ENCODE measurements at places on chromosomes 5 and 9. TPM values are rescaled to one million over a fixed set of nuclear protein-coding genes. Genes with fewer than 3 reads are reported as not detected.

DNA sequence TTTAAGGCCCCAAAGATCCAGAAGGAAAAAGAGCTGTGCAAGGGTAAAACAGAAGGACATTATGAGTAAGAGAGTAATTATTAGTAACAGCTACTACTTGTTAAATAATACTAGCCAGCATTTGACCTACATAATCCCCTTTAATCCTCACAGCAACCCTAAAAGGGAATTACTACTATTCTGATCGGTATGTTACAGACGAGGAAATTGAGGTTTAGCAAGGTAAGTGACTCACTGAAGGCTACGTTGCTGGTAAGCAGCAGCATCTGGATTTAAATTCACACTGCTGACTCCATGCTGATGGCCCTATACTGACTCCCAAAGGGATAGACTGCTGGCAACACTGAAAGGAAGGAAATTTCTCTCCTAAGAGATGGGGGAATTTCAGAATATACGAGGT is 3.7 kb upstream of the FSD1L start:
- H3K27me3 ChIP-seq: no peaks in the 10 kb centered on the region
- no peak for DNase-seq
- H3K27ac ChIP-seq: no peak overlapping the region
- H3K4me1 ChIP-seq: peaks cover 7% of the 10 kb centered on the region

DNA sequence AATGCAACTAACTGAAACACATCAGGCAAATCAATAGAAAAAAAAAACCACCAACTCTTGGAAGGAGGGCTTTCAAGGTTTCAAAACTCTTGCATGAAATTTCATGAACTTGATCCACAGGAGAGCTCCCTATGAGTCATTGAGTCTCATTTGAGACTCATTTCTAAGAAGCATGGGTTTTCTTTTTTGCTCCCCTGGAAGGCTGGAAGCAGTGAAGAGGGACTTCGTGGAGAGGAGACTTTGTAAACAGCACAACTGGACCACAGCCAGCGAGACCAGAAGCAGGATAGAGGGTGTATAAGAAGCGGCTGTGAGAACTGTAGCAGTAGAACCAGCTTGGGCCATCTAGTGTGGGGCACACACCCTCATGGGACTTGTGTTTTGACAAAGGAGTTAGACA is 41.2 kb upstream of the RAPGEF1 start:
- H3K4me1 ChIP-seq: no peaks in the 10 kb centered on the region
- H3K36me3 ChIP-seq: no peaks in the 10 kb centered on the region
- peaks cover 22% of the 10 kb centered on the region for H3K27me3 ChIP-seq
- no peak overlapping the region for H3K4me3 ChIP-seq

GRCh38 chr5:58760222-58760621 is 177.3 kb downstream of the RAB3C start:
- H3K4me3 ChIP-seq: peak overlapping the region; percentile 10
- H3K27ac ChIP-seq: no peak overlapping the region
- no peaks in the 10 kb centered on the region for H3K27me3 ChIP-seq
- DNase-seq: no peak

- no peak overlapping the region for H3K4me3 ChIP-seq
- H3K27ac ChIP-seq: no peak overlapping the region
- peaks cover 22% of the 10 kb centered on the region for H3K4me1 ChIP-seq
- no peaks in the 10 kb centered on the region for H3K36me3 ChIP-seq
- H3K27me3 ChIP-seq: no peaks in the 10 kb centered on the region
Observed at GRCh38 chr5:134507452-134507851, 18.0 kb upstream of the JADE2 start.

- H3K4me3 ChIP-seq: no peak overlapping the region
- DNase-seq: no peak
- H3K27me3 ChIP-seq: no peaks in the 10 kb centered on the region
- H3K4me1 ChIP-seq: no peaks in the 10 kb centered on the region
Observed at GRCh38 chr9:131146186-131146585, 20.8 kb downstream of the NUP214 start.

DNA sequence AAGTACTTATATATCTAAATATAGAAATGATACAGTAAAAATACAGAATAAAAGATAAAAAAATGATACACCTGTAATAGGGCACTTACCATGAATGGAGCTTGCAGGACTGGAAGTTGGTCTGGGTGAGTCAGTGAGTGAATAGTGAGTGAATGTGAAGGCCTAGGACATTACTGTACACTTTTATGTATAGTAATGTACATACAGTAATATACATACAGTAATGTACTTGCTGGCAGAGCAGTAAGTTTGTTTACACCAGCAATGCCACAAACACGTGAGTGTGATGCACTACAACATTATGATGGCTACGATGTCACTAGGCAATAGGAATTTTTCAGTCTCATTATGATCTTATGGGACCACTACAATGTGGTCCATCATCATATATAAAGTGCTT is 34.2 kb downstream of the SUSD1 start:
- H3K27me3 ChIP-seq: no peaks in the 10 kb centered on the region
- no peaks in the 10 kb centered on the region for H3K36me3 ChIP-seq
- no peak overlapping the region for H3K4me3 ChIP-seq

- H3K36me3 ChIP-seq: no peaks in the 10 kb centered on the region
- DNase-seq: no peak
- no peak overlapping the region for H3K27ac ChIP-seq
- no peak overlapping the region for H3K4me3 ChIP-seq
- H3K27me3 ChIP-seq: no peaks in the 10 kb centered on the region
- H3K4me1 ChIP-seq: no peaks in the 10 kb centered on the region
Observed at GRCh38 chr5:39195198-39195826, 24.1 kb downstream of the FYB1 start.

DNA sequence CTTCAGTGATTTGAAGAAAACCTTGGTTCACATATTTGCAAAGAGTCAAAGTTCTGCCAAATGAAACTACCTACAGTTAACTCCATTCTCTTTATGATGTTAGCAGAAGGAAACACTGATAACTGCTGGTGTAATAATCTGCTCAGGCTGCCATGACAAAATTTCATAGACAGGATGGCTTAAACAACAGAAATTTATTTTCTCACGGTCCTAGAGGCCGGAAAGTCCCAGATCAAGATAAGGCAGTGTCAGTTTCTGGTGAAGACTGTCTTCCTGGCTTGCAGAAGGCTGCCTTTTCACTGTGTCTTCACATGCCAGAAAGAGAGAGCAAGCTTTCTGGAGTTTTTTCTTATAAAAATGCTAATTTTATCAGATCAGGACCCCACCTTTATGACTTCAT is 102.4 kb upstream of the PARP8 start:
- H3K4me1 ChIP-seq: no peaks in the 10 kb centered on the region
- no peak overlapping the region for H3K4me3 ChIP-seq
- no peak overlapping the region for H3K27ac ChIP-seq
- no peaks in the 10 kb centered on the region for H3K27me3 ChIP-seq
- H3K36me3 ChIP-seq: no peaks in the 10 kb centered on the region

DNA sequence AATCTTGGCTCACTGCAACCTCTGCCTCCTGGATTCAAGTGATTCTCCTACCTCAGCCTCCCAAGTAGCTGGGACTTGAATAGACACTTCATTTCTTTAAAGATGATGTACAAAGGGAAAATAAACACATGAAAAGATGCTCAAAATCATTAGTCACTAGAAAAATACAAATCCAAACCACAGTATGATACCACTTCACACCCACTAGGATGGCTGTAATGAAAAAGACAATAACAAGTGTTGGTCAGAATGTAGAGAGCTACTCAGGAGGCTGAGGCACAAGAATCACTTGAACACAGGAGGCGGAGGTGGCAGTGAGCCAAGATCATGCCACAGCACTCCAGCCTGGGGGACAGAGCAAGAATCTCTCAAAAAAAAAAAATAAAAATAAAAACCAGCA is 13.0 kb downstream of the F2RL2 start:
- H3K36me3 ChIP-seq: no peaks in the 10 kb centered on the region
- H3K27me3 ChIP-seq: no peaks in the 10 kb centered on the region
- H3K4me3 ChIP-seq: no peak overlapping the region
- H3K27ac ChIP-seq: no peak overlapping the region
- DNase-seq: no peak

DNA sequence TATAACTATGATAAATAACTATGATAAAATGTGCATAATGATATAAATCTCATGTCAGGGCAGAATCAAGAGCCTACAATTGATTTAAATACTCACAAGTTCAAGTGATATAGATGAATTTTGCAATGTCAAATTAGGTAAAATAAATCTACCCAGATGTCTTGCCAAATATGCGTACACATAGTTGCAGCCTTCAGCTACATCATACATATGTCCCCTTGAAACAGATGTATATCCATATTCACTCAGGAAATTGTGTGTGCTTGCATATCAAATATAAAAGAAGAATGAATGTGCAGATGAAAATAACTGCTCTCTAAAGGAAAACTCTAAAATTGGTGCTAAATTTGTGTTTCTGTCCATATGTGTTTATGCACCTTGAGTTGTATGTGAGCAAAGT is 130.7 kb downstream of the CDH12 start:
- no peaks in the 10 kb centered on the region for H3K36me3 ChIP-seq
- no peaks in the 10 kb centered on the region for H3K27me3 ChIP-seq
- no peak overlapping the region for H3K27ac ChIP-seq
- no peaks in the 10 kb centered on the region for H3K4me1 ChIP-seq

GRCh38 chr9:81292056-81292805 is 397.1 kb downstream of the TLE1 start:
- no peaks in the 10 kb centered on the region for H3K4me1 ChIP-seq
- no peak overlapping the region for H3K27ac ChIP-seq
- no peaks in the 10 kb centered on the region for H3K36me3 ChIP-seq
- H3K4me3 ChIP-seq: no peak overlapping the region
- no peaks in the 10 kb centered on the region for H3K27me3 ChIP-seq
- DNase-seq: no peak

DNA sequence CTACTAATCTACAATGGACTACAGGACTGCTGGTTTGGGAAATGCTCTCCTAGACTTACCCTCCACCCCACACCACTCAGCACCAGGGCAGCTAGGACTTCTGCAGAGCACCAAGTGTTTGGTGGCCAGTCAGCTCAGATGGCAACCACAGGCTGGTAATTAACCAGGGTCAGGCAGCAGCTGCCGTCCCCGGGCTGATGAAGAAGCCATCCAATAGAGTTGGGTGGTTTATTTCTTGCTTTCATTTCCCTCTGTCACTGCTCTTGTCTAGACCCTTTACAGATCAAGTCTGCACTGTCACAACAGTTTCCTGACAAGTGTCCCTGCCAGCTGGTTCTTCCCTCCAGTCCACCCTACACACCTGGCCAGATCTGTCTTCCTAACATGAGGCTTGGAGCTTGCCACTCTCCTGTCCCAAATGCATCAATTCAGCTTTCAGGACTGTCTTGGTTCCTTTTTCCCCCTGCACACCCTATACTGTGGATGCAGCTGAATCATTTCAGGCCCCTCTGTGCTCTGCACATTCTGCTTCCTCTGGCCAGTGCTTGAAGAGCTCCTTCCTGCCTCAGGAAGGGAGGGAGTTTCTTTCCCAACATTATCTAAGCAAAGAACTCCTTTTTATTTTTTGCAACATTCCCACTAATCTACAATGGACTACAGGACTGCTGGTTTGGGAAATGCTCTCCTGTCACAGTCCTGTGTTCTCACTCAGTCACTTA is 30.2 kb upstream of the HSPA9 start:
- H3K4me1 ChIP-seq: peaks cover 14% of the 10 kb centered on the region
- H3K27ac ChIP-seq: no peak overlapping the region
- H3K36me3 ChIP-seq: no peaks in the 10 kb centered on the region

GRCh38 chr9:37745970-37746369 is 7.6 kb upstream of the TRMT10B start:
- H3K4me1 ChIP-seq: no peaks in the 10 kb centered on the region
- DNase-seq: no peak
- no peaks in the 10 kb centered on the region for H3K36me3 ChIP-seq
- H3K27ac ChIP-seq: no peak overlapping the region
- no peak overlapping the region for H3K4me3 ChIP-seq
- no peaks in the 10 kb centered on the region for H3K27me3 ChIP-seq

DNA sequence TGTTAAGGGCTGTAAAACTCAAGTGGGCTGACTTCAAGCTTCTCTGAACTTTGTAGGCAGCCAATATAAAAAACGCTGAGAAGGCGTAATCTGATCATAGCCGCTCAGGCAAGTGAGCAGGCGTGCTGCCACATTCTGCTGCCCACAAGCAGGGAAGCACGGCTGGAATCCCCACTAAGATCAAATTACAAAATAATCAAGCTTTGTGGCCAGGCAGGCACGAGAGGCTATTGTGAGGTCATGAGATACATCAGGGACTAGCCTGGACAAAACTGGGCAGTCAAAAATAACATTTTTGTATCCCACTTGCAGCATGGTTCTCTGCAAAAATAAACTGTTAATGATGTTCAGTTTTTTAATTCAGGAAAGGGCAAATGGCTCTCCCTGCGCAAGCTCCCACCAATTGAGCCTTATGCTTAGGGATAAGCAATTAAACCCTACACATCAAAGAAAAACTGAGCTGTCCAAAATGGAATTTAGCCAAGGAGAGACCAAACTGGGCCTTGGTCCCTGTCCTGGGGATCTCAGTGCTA is 64.0 kb downstream of the POU5F2 start:
- peaks cover 21% of the 10 kb centered on the region for H3K4me1 ChIP-seq
- no peak overlapping the region for H3K4me3 ChIP-seq
- no peaks in the 10 kb centered on the region for H3K36me3 ChIP-seq
- DNase-seq: no peak

DNA sequence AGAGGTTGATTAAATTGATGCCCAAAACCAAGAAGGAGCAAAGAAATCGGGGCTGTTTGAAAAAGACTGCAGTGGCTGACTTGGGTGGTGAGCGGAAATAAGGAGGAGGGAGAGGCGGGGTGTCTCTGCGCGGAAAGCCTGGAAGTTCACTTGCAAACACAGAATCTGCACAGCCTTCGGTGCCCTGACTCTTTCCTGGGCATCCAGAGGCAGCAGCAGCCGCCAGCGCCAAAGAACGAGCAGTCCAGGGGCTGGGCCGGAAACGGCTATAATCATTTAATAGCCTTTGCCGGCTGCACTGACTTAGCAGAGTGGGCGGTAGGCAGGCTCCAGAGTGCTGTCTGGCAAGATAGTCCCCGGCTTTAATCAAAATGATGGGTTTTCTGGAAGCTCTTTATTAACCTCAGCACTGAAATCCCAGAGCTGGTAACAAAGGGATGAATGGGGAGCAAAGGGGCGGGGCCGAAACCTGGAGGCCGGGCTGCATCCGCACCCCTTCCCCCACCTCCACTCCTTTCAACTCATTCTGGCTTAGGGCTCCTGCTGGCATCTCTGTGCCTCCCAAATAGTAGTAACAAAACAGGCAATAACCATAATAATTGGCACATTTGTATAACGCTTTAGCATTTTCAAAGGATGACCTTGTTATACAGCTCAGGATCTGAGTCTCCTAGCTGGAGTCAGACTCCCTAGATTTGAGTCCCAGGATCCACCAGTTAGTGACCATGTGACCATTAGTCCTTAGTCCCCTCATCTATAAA is 35.7 kb downstream of the PCDHAC2 start:
- peaks cover 14% of the 10 kb centered on the region for H3K27me3 ChIP-seq
- H3K36me3 ChIP-seq: no peaks in the 10 kb centered on the region
- H3K4me3 ChIP-seq: peak overlapping the region; percentile 27
- DNase-seq: no peak
- no peaks in the 10 kb centered on the region for H3K4me1 ChIP-seq

- DNase-seq: no peak
- no peak overlapping the region for H3K4me3 ChIP-seq
- no peaks in the 10 kb centered on the region for H3K27me3 ChIP-seq
- no peaks in the 10 kb centered on the region for H3K4me1 ChIP-seq
- peaks cover 98% of the 10 kb centered on the region for H3K36me3 ChIP-seq
- H3K27ac ChIP-seq: no peak overlapping the region
Observed at GRCh38 chr5:177271113-177271512, 32.4 kb downstream of the RAB24 start.

The INSYN2B gene
- polyA plus RNA-seq: not detected

The GDF9 gene
- not detected for polyA plus RNA-seq

The REEP5 gene
- polyA plus RNA-seq: 44.1 TPM

The SHISAL2B gene
- polyA plus RNA-seq: not detected

The IL7R gene
- 1.4 TPM for polyA plus RNA-seq

The SREK1IP1 gene
- 13.6 TPM for polyA plus RNA-seq

The SLC23A1 gene
- polyA plus RNA-seq: 0.60 TPM

The BRINP1 gene
- polyA plus RNA-seq: 0.19 TPM

The GABRP gene
- 1.8 TPM for polyA plus RNA-seq

Measured in sigmoid colon (tissue), 7 donors.